ENCODE measurements at places on chromosomes 4 and X.

GRCh38 chr4:82043081-82043808, 330.5 kb downstream of the HNRNPD start:
- no peak for DNase-seq

DNA sequence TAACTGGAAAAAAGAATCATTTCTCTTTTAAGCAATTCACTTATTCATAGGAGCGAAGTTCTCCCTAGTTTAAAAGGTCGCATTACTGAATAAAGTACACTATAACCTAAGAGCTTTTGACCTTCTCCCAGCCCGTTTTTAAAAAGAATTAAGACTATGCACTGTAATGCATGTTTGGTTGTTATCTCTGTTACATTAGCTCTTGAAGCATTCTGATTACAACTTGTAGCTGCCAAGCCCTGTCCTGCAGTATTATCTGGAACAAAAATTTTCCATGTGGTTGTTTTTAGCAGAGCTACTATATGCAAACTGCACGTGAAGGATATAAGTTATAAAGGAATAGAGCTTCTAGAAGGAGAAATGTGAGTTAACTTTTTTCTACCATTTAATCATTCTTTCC, 8.1 kb downstream of the GAB1 start:
- no peak for DNase-seq

GRCh38 chr4:40307627-40308497, 27.3 kb upstream of the CHRNA9 start:
- no peak for DNase-seq

DNA sequence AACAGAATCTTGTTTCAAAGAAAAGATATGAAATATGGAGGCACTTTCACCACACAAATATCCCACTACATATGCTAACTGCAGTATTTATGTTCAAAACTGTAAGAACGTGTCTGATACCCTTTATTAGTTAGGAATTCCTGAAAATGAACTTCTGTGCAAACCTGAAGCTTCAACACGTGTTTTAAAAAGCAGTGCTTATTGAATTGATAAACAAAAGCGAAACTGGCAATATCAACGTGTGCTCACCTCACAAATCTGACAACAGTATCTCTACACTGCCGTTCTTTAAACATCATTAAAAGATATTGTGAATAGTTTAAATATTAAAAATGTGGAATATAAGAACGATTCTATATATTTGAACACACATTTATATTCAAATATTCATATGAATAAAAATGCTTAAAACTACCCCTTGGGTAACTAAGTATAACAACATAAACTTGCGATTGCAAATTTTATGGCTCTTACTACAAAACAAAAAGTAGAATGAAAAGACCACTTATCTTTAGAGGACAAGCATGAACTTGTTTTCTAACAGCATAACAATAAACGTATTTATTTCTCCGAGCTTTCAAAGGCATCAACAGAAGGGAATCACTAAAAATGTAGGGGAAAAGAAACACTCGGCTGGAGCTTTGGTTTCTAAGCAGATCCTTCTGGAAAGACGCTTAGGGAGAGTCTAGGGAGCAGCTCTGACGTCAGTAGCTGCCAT, at the start of gene LRP2BP:
TSS of gene LRP2BP (minus strand) at position 687 of the 718 bp plus-strand sequence. CDS start 17,738 bp downstream, outside the sequence.
- DNase-seq = no peak

DNA sequence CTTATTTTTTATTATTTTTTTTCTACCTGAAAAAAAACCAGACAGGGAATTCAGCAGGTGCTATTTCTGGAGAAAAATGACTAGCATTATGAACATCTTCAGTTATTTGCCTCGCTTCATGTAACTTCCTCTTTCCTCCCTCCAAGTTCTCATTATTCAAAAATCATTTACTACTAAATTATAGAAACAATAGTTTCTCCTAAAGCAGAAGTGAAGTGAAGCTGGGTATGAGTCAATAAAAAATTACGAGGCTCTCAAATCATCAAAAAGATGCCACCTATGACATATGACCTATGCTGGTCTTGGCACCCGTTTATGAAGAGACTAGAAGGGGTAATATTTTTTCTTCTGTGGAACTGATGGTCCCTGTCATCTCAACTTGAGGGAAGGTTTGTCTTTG, 145.0 kb upstream of the AADAT start:
- DNase-seq = no peak

DNA sequence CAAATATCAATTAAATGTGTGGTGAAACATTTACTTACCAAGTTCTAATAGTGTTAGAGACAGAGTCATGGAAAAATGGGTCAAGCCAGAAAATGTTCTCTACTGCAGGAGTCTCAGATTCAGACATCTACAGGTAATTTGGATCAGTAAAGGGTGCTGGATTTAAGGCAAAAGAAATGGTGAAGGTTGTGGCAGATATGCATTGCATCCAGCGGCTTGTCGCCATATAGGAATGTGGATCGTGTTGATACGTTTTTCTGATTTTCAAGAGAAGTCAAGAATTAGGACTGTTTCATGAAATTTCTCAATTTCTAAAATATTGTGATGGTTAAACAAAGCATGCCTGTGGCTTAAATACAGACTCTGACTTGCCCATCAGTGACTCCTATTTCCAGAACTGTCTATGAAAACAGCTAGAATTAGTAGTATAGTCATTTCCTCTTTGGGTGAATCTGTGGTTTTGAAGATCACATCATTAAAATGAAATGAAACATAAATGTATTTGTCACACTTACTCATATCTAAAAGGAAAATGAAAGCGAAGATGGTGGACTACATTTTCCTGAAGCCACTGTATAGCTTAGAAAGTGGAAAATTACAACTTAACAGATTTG, 110.1 kb upstream of the VEGFC start:
- no peak for DNase-seq

DNA sequence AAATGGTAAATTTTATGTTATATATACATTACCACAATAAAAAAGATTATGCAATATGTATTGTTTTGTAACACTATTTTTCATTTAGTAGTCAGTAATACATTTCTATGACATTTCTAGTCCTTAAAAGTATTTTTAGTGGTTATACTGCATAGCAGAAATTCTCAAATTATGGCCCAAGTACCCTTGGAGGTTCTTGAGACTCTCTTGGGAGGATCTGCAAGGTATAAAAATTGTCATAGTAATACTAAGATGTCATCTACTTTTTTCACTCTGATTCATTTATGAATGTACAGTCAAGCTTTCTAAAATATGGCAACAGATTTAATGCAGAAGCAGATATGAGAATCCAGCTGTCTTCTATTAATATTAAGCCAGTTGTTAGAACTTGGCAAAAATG, 138.6 kb upstream of the NAP1L5 start:
- DNase-seq = no peak

DNA sequence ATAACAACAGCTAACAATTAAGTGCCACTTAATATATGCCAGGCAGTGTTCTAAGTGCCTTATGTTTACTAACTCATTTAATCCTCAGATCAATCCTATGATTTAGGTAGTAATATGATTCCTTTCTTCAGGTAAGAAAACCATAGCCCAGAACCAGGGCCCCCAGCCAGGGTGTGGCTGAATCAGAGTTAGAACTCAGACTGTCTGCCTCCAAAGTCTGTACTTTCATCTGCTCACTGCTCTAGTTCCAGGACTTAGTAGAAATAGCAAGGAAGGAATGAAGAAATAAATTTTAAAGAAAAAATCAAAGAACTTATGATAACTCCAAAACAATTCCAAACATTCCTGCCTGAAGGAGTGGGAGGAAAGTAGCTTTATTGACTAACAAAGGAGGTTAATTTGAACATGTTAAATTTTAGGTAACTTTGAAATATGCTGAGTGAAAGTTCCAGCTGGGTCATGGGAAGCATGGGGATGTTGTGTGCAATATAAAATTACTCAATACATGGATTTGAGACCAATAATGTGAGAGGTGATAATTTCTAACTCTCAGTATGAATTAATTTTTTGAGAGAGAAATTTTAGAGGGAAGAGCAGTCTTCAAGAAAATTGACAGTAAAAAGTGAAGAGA, 8.8 kb upstream of the ADH1C start:
- DNase-seq = no peak

- DNase-seq = no peak
Observed at GRCh38 chr4:183515411-183515810, 10.6 kb downstream of the ING2 start.

DNA sequence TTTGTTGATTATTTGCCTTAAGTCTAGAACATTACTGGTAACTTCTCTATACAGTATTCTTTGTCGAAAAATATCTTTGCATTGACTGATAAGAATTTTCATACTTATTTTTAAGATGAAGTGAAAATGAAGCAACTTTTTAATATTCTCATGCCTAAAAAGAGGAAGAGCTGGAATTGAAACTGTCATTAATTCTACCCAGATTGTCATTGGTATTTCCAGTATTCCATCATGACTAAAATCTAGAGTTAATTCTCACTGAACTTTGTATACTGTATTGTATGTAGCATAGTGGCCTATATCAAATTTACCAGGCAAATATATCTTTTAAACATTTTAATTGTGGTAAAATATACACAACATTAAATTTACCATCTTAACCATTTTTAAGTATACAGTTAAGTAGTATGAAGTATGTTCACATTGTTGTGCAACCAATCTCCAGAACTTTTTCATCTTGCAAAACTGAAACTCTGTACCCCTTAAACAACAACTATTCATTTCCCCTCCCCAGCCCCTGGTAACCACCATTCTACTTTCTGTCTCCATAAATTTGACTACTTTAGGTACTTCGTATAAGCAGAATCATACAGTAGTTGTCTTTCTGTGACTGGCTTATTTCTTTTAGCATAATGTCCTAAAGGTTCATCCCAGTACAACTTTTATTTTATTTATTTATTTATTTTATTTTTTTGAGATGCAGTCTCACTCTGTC, 24.3 kb upstream of the ZNF41 start:
- DNase-seq = no peak

- DNase-seq = no peak
Observed at GRCh38 chrX:40152741-40153344, 55.1 kb upstream of the BCOR start.

GRCh38 chr4:60216752-60217151, 983.4 kb upstream of the ADGRL3 start:
- no peak for DNase-seq

DNA sequence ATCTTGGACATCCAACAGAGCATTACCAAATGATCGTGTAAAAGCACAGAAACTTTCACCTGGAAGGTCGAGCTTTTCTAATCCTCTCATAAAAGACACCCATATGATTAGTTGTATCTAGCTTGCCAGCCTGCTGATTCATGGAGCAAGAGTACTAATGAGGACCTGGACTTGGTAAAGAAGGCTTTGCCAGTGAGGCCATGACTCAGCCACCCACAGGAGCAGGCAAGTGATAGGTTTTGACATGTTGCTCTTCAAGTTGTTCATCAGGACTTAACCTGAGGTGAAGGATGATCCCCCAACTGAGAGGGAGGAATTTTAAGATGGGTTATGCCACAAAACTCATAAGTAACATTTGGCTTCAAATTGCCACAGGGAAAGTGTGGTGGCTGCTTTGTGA, 24.7 kb upstream of the EPGN start:
- no peak for DNase-seq

DNA sequence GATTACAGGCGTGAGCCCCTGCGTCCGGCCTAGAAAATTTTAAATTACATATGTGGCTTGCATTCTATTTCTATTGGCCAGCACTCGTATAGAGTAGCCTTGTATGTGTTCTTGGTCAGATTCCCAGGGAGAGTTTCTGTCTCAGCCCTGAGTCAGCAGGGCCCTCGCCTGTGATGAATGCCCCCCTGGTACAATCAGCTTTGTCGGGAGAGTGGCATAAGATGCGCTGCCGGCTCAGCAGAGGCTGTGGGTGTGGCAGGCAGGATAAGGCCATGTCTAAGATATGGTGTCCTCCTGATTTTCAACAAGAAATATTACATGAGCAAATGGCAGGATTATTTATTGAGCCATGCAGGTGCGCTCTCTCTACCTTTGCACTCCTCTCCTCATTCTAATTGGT, 1.6 kb upstream of the REELD1 start:
- DNase-seq = no peak

DNA sequence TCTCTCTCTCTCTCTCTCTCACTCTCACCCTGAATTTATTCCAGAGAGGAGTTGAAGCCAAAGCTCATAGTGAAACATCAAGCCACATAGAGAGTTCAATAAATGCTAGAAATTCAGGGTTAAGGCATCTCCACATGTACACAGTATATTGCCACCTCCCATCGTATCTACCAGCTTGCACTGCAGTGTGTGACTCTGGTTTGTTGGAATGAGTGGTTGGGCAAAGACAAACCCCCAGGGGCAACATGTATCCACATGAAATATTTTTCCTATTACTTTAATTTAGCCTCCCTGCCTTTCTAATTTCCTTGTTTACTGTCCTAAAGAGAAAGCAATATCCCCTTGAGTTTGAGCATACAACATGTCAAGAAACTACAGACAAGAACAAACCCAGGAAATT, 247.3 kb downstream of the SPATA18 start:
- DNase-seq = no peak

DNA sequence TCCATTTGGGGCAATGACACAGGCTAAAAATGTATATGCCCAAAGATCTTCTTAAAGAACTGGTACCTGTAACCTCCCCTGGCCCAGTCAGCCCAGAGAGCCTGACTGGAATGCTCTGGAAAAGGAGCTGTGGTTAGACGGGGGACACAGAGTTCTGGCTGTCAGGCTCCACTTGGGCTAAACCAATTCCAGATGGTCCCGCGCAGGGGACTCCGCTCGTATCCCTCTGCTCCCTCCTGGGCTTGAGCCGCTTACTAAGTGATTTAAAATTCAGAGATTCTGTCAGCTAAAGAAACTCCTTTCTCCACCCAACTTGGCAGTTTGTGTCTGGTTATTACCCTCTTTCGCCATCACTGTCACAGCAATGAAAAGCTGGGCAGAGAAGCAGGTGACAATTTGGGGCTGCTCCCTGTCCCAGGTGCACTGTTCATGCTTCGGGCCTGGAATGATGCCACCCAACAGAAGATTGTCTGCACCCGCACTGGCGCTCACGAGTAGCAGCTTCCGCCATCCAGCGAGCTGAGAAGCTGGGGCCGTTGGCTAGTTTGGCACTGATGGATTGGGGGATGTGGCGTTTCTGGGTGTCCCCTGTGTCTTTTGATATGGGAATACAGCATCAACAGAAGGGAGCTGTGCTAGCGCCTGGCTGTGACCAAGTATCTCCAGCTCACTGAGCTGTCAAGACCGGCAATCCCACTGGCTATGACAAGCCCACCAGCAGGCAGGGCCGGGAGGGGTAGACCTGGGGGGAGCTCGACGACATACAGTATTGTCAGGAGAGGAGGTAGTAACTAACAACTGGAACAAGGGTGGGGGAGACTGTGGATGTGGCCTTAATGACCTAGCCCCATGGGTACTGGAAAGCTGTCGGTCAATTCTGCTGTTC, 6.7 kb upstream of the IRAK1 start:
- DNase-seq = no peak

Data from activated CD8-positive, alpha-beta memory T cell treated with anti-CD3 and anti-CD28 coated beads for 1 hour (primary cell).